ENCODE measurements at places on chromosomes 6 and 20.

GRCh38 chr20:2022163-2022562 is 28.3 kb upstream of the PDYN start:
- no peak for DNase-seq

DNA sequence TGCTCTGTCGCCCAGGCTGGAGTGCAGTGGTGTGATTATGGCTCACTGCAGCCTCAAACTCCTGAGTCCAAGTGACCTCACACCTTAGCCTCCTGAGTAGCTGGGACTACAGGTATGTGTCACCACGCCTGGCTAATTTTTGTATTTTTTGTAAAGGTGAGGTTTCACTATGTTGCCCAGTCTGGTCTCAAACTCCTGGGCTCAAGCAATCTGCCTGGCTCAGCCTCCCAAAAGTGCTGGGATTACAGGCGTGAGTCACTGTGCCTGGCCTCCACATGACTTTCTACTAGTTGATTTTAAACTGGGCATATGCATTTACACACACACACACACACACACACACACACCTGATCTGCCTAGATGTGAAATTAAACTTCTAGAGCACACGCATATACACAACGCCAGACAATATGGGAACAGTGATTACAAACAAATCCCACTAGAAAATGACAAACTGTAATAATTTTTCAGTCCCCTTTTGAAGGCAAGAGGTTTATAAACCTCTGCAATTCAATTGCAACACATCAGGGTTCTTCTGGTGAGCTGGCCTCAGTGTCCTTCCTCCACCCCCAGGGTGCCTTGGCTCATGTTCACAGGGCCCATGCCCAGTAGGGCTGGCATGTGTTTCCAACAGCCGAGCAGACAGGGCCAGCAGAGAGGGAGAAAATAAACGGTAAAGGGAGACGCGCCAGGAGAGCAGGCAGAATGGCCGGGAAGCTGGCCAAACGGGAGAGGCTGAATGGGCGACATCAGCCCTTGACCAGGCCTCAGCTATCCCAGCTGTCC is 31.2 kb downstream of the PARD6B start:
- DNase-seq = no peak

GRCh38 chr6:47447722-47448121 is 29.9 kb upstream of the CD2AP start:
- DNase-seq = no peak

DNA sequence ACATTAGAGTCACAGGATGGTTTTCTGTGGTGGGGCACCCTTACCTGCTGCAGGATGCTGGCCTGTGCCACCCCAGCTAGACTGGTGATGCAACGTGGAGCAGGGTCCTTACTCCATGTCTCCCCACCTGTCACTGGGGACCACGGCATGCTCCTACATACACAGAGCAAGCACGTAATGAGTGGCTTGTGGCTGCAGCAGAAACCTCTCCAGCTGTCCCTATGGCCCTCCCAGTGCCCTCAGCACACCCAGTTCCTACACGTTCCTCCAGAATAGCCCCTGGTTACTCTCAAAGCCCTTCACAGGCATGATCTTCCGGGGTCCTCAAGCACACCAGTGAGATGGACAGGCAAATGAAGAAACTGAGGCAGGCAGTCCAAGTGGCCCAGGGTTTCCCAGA is 3.2 kb upstream of the LSM14B start:
- no peak for DNase-seq

DNA sequence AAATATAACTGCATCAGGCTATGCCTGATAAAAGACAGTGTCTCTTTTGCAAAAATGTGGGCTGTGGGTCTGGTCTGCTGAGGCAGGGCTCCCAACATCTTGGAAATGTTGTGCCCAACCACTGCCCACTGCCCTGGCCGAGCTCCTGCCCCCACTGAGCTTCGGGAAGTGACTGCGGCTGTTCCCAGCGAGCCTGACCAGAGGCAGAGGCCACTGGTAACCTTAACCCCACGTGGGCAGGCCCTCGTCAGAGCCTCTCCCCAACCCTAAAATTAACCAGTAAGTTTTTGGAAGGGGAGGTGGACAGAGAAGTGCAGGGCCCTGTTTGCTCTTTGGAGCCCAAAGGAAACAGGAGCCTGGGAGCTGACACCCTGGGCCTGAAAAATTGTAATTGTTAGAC is 225.9 kb downstream of the MAFB start:
- no peak for DNase-seq

DNA sequence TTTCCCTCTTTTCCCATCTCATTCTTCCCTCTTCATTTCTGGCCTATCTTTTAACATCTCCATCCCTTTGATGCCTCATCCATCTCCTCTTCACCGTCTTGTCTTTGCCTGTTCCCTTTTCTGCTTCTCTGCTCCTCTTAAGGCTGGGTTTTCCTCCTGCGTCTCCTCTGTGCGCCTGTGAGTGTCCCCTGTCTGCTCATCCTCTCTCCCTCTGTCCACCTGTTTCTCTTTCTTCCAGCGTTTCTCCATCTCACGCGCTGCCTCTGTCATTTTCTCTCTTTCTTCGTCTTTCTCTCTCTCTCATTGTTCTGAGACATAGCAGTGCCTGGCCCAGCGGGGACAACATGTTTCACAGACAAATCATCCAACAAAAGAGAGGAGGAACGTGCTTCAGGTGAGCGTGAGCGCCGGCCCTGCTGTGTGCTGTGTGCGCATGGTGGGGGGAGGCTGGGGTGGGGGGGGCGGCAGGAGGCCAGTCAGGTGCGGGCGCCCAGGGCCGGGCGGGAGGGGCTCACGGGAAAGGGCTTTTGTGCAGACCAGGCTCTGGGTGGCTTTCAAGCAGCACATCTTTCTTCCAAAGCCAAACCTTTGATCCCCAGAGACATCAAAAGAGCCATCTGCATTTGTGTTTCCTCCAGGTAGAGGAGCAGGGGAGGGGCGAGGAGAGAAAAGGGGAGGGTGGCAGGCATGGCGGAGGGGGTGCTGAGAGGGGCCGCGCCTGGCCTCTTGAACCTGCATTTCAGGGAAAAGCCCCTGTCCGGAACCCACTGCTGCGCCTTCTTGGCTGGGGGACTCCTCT is 121.3 kb downstream of the VEGFA start:
- DNase-seq = no peak

DNA sequence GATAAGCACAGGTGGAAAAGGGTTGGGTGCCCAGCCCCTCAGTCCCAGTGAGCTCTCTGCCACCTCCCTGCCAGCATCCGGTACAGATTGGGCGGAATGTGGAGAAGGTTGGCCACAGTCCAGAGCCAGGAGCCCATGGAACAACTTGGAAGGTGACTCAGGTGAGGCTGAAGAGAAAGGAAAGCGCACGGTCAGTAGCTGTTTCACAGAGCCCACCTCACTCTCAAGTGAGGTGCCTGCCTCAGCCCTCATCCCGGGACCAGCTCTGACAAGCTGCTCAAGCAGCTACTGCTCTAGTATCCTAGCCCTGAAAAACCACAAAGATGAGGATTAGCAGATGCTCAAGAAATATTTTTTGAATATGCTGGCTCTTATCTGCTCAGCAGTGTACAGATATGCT is 1.1 kb upstream of the MMP24OS start:
- DNase-seq = no peak

- no peak for DNase-seq
Observed at GRCh38 chr6:36930483-36930882, 24.1 kb upstream of the PI16 start.

GRCh38 chr6:11315743-11316437 is 83.4 kb upstream of the NEDD9 start:
- DNase-seq = no peak

DNA sequence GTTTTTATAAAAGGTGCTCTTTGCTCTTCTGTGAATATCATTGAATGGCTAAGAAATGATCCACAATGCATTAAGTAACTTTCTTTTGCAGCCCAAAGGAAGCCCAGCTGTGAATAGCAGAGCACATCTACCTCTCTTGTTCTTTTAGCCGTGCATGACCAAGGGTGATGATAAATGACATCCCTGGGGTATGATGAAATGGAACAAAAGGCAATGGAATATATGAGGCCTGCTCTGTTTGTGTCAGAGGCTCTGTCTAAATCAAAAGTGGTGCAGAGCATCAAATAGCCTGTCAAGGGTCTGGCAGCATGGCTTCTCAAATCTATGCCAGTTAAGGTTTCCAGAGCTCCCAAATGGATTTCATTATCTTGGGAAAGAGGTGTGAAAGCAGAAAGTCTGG is 362.6 kb upstream of the RNF217 start:
- no peak for DNase-seq

DNA sequence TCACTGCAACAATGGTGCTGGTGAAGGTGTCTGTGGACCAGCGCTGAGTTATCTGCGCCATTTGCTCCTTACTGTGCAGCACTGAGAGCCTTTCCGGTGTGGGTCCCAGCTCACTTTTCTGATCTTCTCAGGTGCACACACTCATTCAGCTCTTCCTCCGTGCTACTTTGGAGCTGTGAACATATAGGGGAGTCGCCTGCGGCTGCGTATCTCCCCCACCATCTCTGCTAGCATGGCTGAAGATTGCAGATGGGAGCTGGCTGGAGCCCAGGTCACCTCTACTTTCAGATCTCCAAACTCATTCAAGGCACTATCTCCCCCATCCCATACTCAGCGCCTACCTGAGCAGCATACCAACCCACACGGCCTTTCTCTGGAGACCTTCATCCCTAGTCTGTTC is 96.9 kb downstream of the DHX35 start:
- no peak for DNase-seq
